Uterus (tissue), 4 donors: ENCODE measurements at places on chromosomes 1 and 21.

DNA sequence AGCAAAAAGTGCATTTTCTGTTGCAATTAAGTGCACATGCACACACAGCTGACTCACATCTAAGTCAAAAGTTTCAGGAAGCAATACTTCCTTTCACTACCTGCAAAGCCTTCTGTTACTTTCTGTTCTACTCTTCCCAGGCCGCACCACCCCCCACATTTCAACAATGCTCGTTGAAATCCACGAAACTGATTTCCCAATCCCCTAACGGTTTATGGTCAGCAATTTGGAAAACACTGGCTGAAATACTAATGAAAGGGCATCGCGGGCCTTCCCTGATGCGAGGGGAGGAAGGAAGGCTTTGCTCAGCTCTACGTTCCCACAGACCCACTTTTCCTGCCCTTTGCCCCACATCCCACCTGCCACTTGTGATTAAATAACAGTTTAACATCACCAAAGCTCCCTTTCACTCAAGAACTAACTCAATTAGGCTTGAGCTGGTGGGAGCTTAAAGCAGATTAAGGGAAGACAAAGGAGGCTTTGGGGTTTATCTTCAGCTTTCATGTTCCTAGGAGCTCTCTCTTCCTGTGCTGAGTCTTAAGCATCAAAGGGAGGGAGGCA is 243.2 kb upstream of the RAB4A start:
- no peak overlapping the region for H3K27ac ChIP-seq
- DNase-seq, result no peak
- H3K4me3 ChIP-seq, result no peak overlapping the region

GRCh38 chr1:237542525-237543418 is 347.9 kb downstream of the ZP4 start:
- no peaks in the 10 kb centered on the region for H3K4me1 ChIP-seq
- H3K27me3 ChIP-seq, result no peaks in the 10 kb centered on the region
- H3K27ac ChIP-seq, result no peak overlapping the region
- H3K36me3 ChIP-seq, result peaks cover 2% of the 10 kb centered on the region
- H3K4me3 ChIP-seq, result no peak overlapping the region
- no peak for DNase-seq

GRCh38 chr1:17135530-17135929 is 16.3 kb upstream of the PADI2 start:
- H3K4me1 ChIP-seq, result no peaks in the 10 kb centered on the region
- H3K27ac ChIP-seq, result no peak overlapping the region
- no peak for DNase-seq
- H3K27me3 ChIP-seq, result no peaks in the 10 kb centered on the region

- no peaks in the 10 kb centered on the region for H3K27me3 ChIP-seq
- H3K27ac ChIP-seq, result peak overlapping the region; percentile 64
- no peak for DNase-seq
- no peaks in the 10 kb centered on the region for H3K36me3 ChIP-seq
- H3K4me1 ChIP-seq, result peaks cover 6% of the 10 kb centered on the region
- no peak overlapping the region for H3K4me3 ChIP-seq
These were observed 42.8 kb upstream of the ENAH start for GRCh38 chr1:225695578-225696337.

GRCh38 chr1:27333717-27334279 is 8.0 kb upstream of the SYTL1 start:
- no peaks in the 10 kb centered on the region for H3K27me3 ChIP-seq
- H3K36me3 ChIP-seq, result no peaks in the 10 kb centered on the region

DNA sequence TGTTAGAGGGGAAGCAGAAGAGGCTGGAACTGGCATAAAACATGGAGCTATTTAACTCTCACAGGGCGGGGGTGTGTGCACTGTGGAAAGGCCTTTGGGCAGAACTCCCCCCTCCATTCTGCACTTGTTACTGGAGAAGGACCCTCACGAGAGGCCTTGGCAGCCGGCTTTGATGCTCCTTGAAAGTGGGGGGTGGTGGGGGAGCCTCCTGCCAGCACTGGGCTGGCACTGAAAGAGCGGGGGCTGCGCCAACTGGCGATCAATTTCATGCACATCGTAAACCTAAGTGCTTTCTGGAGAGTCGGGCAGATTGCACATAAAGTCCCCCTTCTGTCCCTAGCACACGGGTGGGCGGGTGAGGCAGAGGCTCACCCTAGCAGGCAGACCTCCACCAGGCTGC is 28.9 kb downstream of the FOXO6 start:
- H3K4me3 ChIP-seq, result no peak overlapping the region
- no peaks in the 10 kb centered on the region for H3K36me3 ChIP-seq
- no peaks in the 10 kb centered on the region for H3K27me3 ChIP-seq
- DNase-seq, result no peak
- no peak overlapping the region for H3K27ac ChIP-seq
- H3K4me1 ChIP-seq, result peaks cover 8% of the 10 kb centered on the region

DNA sequence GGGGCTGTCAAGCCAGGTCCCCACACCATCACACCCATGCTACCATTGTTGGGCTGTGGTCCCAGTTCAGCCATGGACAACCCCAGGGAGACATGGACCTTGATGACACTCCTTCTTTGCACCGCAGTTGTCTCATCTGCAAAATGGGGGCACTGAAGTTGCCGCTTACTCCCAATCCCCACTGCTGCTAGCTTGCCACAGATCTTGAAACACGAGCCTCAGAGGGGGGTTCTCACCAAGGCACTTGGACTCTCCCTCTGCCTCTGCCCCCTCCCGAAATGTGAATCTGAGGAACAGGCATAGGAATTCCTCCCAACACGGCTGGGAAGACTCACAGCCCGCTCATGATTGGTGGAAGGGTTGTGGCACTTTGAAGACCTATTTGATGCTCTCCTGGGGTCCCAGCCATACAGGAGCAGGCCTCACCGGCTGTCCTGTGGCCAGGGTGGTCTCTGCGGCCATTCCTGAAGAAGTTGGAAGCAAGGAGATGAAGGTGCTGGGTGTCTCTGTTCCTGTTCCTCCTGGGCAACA is 31.1 kb downstream of the RUNX3 start:
- no peaks in the 10 kb centered on the region for H3K27me3 ChIP-seq
- no peak overlapping the region for H3K27ac ChIP-seq
- H3K4me3 ChIP-seq, result no peak overlapping the region
- no peaks in the 10 kb centered on the region for H3K4me1 ChIP-seq
- no peaks in the 10 kb centered on the region for H3K36me3 ChIP-seq

DNA sequence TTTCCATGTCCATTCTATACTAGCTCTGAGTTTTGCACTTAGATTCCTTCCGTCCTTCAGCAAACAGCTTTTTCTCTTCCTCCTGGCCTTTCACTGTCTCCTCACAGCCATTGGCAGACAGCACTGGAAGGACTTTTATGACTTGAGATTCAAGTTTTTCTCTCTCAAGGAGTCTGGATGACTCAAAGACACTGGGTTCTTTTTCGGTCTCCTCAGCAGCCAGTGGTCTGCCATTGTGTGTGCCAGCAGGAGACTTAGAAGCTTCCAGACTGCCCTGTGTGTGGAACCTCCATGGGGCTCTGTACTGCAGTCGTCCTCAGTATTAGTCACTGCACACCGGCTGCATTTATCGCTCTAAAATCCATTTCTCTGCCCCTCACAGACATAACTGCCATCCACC is 30.5 kb downstream of the NTNG1 start:
- DNase-seq, result no peak
- no peak overlapping the region for H3K4me3 ChIP-seq
- H3K27me3 ChIP-seq, result no peaks in the 10 kb centered on the region
- no peaks in the 10 kb centered on the region for H3K36me3 ChIP-seq
- H3K27ac ChIP-seq, result no peak overlapping the region

- H3K36me3 ChIP-seq, result no peaks in the 10 kb centered on the region
- H3K4me1 ChIP-seq, result no peaks in the 10 kb centered on the region
- no peaks in the 10 kb centered on the region for H3K27me3 ChIP-seq
- H3K27ac ChIP-seq, result peak overlapping the region; percentile 76
- DNase-seq, result no peak
These were observed 585 bp downstream of the ADGRL4 start for GRCh38 chr1:79005945-79006344.
